ENCODE measurements at places on chromosomes 16 and 17.

GRCh38 chr16:29911676-29912010 lies 11.4 kb downstream of the ASPHD1 start:
- no peak for DNase-seq

- DNase-seq, result peak; percentile 20
These were observed 1.8 kb upstream of the RBFOX3 start for GRCh38 chr17:79612468-79613194.

DNA sequence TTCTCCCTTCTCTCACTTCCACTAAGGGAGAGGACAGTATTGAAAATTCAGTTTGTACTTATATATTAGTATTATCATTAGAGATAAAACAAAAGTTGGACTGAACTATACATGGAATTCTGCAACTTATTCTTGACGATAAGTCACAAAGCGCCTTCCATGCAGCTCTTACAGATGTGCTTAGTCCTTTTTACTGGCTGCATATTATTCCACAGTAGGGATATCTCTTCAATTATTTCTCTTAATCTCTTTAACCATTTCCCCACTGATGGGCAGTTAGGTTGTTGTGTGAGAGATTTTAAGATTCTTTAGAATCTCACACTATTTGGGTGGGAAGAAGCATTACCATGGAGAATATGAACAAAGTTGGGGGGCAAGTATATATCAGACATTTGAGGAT lies 32.0 kb downstream of the PMFBP1 start:
- DNase-seq, result no peak

GRCh38 chr16:66196770-66197169 lies 169.7 kb upstream of the CDH5 start:
- DNase-seq, result no peak

All from adipocyte (in vitro differentiated cells).